ENCODE measurements at places on chromosomes 7 and 10. TPM values are rescaled to one million over a fixed set of nuclear protein-coding genes. Genes with fewer than 3 reads are reported as not detected.

STK31 gene
- polyA plus RNA-seq, result 0.09 TPM

NSUN6 gene
- 6.6 TPM for polyA plus RNA-seq

- DNase-seq, result no peak
Observed at GRCh38 chr7:303884-304573, 14.1 kb downstream of the FOXL3 start.

BBIP1 gene
- polyA plus RNA-seq, result 30.0 TPM

GRCh38 chr7:138907201-138907847, 73.9 kb downstream of the KIAA1549 start:
- no peak for DNase-seq
